ENCODE measurements at places on chromosomes 7 and 10.

- no peak for DNase-seq
Measured at GRCh38 chr7:135845415-135846075, 96.9 kb upstream of the FAM180A start.

- DNase-seq: no peak
Measured at GRCh38 chr10:103692436-103692951, 162.9 kb downstream of the SH3PXD2A start.

DNA sequence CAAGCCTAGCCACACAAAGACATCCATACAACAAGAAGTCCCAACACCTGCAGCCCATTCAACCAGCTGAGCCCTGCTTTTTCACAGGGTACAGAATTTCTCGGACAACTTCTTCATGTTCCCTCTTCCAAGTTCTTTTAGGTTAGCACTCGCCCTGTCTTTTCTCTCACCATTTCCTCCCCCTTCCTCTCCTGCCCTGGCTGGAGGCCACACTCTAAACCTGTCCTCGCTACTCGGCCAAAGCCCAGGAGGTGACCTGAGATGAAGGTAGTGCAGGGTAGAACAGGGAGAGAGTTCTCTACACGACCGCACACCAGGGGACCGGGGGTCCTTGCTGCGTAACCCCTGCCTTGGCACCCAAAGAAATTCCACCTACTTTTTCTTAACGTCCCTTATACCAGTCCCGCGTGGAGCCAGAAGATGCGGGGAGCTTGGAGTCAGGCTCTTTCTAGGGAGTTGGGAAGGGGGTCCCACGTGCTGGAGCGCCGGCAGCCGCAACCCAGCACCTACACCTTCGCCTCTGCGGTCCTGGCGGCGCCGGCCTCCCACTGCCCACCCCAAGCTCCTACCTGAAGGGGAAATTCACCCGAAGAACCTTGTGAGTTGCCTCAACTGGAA lies 16.0 kb upstream of the DLX6 start:
- no peak for DNase-seq

- no peak for DNase-seq
Measured at GRCh38 chr7:7104314-7104698, 78.0 kb upstream of the C1GALT1 start.

- DNase-seq: no peak
Measured at GRCh38 chr10:88672041-88672440, 7.8 kb downstream of the LIPF start.

- no peak for DNase-seq
Measured at GRCh38 chr10:18619016-18619415, 32.4 kb downstream of the NSUN6 start.

GRCh38 chr10:29130190-29130673 lies 158.6 kb upstream of the LYZL1 start:
- DNase-seq: no peak

Measured in hindlimb muscle (tissue), 1 donor.